ENCODE measurements at places on chromosomes 12 and 14. TPM values are rescaled to one million over a fixed set of nuclear protein-coding genes. Genes with fewer than 3 reads are reported as not detected.

Gene CDKN1B
- 42.2 TPM for total RNA-seq

Gene SLC6A15
- 45.9 TPM for total RNA-seq

Gene FSCB
- not detected for total RNA-seq

Gene CIROP
- not detected for total RNA-seq

Data from bladder microvascular endothelial cell (primary cell).